ENCODE measurements at places on chromosomes 3 and 15.

DNA sequence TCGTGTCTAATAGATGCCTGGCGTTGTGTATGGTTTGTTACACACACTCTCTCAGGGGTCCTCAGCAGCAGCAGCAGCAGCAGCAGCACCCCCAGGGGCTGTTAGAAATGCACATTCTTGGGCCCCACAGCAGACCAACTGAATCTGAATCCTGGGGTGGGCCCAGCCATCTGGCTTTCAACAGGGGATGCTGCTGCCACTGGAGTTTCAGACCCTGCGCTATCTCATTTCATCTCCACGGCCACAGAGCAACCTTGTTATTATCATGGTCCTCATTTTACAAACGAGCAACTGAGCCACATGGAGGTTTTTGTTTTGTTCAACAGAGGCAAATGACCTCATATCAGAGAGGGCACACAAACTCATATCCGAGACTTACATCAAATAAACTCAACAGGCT lies 47.7 kb downstream of the MGLL start:
- no peak for DNase-seq

GRCh38 chr15:31306426-31307269 lies 20.0 kb upstream of the KLF13 start:
- DNase-seq: no peak

DNA sequence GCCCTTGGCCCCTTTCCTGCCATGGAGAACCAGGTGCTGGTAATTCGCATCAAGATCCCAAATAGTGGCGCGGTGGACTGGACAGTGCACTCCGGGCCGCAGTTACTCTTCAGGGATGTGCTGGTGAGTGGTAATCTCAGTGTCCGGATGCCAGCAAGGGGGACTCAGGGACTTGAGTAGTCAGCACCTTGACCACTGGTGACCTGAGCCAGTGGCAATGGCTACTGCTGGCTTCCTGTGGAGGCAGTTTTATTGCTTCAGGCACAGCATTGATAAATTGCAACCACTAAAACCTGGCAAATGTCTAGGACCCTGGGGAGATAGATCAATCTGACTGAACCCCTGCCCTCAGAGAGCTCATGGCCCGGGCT lies 830 bp downstream of the MAP2K5 start:
- no peak for DNase-seq

DNA sequence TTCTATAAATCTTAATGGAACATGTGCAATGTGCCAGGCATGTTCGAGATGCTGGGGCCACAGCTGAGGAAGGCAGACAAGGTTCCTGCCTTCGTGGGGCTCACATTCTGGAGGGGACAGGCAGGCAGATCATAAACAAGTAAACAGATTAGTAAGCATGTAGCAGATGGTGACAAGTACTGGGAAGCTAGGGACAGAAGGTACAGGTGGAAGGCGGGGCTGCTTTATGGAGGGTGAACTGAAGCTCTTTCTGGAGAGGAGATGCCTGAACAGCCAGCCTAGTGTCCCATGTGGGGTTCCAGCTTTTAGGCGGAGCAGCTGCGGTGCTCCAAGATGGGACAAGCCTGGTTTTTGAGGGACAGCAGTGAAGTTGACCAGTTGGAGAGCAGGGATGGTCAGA lies 74.7 kb upstream of the SNRK start:
- DNase-seq: no peak

GRCh38 chr3:30682434-30683155 lies 76.2 kb downstream of the TGFBR2 start:
- no peak for DNase-seq

GRCh38 chr3:172726380-172726779 lies 15.5 kb upstream of the NCEH1 start:
- DNase-seq: no peak

- DNase-seq: no peak
These were observed 8.6 kb upstream of the SST start for GRCh38 chr3:187678726-187679268.

DNA sequence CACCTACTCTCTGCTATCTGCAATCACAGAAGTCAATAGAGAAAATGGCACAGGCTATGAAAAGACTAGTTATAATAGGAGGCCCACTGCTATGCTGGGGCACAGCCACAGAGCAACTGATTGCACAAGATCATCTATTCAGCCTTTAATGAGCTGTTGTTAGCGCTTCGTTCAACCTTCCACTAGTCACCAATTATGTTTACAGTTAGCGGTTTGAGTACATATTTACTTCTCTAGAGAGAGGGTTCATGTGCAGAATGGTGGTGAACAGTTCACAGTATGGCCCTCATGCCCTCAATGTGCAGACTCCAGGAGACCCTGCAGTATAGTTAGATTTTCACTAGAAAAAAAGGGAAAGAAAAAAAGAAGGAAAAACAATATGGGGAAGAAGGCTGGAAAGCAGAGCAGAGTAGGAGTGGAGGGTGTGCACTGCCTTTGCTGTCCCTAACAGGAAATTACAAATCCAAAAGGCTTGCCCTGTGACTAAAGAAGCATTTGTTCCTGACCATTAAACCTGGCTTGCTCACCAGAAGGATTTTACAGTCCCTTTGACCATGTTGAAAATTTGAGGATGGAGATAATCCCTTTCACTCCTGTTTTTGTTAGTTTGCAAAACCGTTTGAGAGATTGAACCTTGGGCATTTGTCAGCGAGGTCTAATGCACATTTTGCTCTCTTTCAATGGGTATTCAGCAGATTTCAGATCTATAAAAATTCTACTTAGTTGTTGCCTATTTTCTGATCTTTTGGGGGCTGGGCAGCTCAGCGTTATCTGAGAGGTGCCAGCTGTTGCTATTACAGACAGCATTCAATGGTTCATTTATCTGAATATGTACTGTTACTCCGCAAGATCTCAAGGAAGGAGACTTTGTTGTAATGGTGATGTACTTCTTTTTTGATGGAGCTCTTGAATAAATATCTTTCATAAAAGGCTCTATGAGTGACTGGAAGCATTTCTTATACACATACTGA lies 296.1 kb downstream of the LSAMP start:
- no peak for DNase-seq

Measured in activated CD8-positive, alpha-beta memory T cell treated with anti-CD3 and anti-CD28 coated beads for 4 hours (primary cell).